ENCODE measurements at places on chromosomes 5 and 9. TPM values are rescaled to one million over a fixed set of nuclear protein-coding genes. Genes with fewer than 3 reads are reported as not detected.

FOXD4 gene
- total RNA-seq = 0.15 TPM

CTSV gene
- total RNA-seq = 0.58 TPM

HTR1A gene
- not detected for total RNA-seq

MAML1 gene
- 16.3 TPM for total RNA-seq

DNA sequence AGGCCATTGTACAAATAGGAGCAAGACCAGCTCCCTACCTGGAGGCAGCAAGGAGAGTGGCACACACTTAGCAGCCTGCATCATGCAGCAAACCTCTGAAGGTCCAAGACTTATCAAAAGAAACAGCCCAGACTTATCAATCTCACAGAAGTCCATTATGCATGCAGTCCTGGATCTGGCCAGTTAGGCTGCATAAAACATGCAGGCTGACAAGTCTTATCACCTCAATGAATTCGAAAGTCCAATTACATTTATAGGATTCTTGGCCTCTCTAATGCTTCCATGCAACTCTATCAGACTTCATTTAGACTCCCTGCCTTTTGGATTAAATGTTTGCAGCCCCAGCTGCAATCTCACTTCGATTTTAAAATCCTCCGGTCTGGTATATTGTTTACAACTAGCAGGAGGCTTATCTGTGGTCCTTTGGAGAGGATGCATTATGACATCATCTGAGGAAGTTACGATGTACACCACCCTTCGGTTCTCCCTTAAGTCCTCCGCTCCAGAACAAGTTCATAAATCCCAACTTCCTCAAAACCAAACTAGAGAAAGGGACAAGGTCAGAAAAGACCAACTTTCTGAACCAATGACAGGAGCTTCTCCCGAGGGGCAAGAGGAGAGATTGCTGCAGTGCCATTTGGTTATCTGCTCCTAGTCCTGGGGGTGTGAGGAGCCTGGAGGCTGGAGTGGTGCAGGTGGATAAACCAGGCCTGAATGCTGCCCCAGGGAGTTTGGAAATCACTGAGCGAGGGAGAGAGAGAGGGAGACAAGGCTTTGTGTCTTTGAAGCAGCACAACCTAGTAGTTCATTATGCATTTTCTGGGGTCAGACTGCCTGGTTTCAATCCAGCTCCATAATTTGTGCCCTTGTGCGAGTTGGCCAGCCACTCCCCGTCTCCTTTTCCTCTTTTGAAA is 313.9 kb downstream of the TLE1 start:
- no peak for DNase-seq

GRCh38 chr9:113228130-113228665 is 6.9 kb downstream of the SLC31A1 start:
- no peak for DNase-seq

DNA sequence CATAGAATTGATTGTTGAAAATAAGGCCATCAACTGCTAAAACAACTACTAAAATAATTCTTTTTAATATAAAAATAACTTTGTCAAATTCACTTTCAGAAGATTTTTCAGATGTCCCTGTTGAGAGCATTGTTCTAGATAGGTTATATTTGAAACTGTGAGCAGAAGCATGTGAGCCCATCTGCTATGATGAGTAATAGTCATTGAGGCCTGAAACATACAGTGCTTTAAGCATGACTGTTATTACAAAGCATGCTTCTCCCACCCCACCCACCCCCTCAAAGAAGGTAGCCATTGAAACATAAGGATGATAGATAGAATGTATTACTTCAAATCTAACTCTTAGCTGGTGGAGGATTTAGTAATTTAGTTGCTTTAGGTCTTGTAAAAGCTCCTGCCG is 86.0 kb downstream of the UHRF2 start:
- no peak for DNase-seq

GRCh38 chr9:80125731-80126264 is 554.0 kb downstream of the TLE4 start:
- no peak for DNase-seq

- DNase-seq = no peak
Observed at GRCh38 chr5:43270645-43271044, 42.6 kb downstream of the HMGCS1 start.

GRCh38 chr5:166938071-166938470 is 1353.4 kb upstream of the WWC1 start:
- DNase-seq = no peak

DNA sequence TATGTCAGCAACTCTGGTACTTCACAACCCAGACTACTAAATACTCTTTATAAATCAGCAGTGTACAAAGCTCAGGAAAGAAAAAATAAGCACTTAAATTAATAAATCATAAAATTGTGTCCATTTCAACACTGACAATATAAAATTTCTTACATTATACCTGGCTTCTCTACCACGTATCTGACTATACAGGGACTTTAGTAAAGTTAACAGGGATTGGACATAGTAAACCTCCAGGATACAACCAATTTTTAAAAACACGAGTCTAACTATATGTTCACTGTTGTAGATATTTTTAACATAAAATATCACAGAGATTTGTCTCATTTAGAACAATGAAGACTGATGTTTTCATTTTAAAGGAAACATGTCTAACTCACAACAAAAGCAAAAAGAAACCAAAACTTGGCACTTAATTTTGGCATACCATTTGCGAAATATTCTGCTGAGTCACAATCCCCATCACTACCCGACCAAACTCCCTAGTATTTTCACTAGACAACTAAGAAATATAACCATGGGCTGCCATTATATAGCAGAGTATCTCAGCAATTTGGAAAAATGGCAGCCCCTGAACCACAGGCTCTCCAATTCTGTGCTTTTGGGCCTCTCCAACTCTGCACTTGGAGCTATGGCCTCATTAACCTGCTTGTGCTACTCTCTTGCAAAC is 14.4 kb downstream of the FAM169A start:
- DNase-seq = no peak
